ENCODE measurements at places on chromosomes 16 and 17.

- no peak for DNase-seq
Observed at GRCh38 chr16:2002406-2003230, 7.0 kb downstream of the ZNF598 start.

GRCh38 chr17:12683299-12683698 is 17.6 kb downstream of the MYOCD start:
- DNase-seq, result no peak

DNA sequence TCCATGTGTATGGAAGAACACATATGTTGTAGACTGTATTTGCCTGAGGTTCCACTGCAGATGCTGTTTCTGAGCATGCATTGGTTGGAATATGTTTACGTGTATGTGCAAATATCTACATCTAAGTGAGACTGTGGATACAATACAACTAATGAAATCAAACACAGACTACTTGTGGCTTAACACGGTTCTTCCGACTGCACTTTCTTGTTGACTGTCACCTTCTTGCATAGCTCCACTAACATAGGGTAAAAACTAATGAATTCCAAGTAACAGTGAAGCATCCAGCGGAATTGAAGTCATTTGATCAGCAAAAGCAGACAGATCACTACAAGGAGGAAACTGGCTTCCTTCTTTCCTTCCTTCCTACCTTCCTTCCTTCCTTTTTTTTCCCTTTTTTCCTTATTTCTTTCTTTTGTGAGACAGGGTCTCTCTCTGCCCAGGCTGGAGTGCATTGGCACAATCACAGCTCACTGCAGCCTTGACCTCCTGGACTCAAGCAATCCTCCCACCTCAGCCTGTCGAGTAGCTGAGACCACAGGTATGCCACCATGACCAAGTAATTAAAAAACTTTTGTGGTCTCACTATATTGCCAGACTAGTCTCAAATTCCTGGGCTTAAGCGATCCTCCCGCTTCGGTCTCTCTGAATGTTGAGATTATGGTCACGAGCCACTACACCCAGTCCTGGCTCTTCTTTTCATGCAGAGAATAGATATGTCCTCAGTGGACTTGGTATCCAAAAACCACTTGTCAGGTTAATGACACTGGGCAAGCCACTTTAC is 22.0 kb upstream of the CCL1 start:
- DNase-seq, result no peak

DNA sequence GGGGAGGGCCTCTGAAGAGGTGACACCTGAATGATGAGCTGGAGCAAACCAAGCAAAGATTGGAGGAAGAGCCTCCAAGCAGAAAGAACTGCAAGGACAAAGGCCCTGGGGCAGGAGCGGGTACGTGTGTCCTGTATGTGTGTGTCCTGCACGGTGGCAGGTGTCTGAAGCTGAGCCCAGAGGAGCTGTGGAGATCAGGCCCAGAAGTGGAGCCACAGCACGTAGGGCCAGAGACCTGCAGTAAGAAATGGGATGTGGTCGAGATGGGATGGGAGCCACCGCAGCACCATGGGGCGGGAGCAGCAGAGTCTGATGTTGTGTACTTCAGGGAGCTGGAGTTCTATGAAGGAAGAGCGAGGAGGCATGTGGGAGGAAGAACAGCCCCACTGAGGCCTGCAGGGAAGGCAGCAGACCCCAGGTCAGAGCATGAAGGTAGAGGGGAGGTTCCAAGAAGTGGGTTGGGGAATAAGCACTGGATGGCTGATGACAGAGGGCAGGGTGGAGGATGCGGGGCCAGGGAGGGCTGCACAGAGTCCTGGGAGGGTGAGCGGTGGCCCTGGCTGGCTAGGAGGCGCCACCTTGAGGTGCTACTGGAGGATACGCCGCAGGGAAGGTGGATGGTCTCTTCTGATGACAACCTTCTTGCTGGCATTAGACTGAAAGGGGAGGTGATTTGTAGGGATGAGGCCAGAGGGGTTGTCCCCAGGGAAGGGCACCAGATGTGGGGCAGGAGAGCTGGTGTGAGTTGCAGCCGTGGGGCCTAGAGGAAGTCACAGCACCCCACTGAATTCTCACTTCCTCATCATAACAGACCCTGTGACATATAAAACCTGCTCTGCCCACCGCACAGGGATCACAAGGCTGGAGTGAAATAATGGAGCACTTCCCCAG is 10.6 kb upstream of the CETP start:
- no peak for DNase-seq

- DNase-seq, result no peak
Observed at GRCh38 chr16:71807905-71808592, 585 bp downstream of the AP1G1 start.

GRCh38 chr16:12637002-12637401 is 166.7 kb downstream of the CPPED1 start:
- no peak for DNase-seq

DNA sequence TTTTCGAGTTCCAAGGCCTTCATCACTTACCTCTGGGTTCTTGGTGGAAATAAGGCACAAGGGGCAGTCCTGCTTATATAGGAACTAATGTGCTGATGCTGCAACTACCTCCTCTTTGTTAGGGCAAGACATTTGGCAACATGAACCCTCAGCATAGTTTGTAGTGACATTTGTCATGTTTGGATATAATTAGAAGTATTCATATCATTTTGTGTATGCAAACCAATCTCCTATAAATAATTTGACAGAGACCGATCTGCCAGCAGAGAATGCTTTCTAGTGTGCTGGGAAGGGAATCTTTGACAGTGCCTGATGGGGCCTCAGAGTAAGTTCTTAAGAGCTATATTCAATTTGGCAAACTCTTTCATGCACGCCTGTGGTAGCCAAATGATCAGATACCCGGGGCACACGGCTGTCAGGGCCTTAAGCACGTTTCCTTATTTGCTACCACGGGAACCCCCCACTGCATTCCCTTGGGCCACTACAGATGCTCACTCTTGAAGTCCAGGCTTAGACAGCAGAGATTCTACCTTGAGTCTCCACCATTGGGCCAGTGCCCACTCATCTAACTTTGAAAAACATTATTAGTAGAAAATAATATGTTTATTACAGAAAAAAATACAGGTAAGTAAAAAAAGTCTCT is at the start of gene MYH8:
Gene MYH8, minus strand, starts transcription at position 51 of the 643 bp plus-strand sequence. CDS start 1,723 bp downstream, outside the sequence.
- DNase-seq, result no peak

GRCh38 chr16:72740347-72740746 is 307.6 kb downstream of the ZFHX3 start:
- DNase-seq, result no peak

DNA sequence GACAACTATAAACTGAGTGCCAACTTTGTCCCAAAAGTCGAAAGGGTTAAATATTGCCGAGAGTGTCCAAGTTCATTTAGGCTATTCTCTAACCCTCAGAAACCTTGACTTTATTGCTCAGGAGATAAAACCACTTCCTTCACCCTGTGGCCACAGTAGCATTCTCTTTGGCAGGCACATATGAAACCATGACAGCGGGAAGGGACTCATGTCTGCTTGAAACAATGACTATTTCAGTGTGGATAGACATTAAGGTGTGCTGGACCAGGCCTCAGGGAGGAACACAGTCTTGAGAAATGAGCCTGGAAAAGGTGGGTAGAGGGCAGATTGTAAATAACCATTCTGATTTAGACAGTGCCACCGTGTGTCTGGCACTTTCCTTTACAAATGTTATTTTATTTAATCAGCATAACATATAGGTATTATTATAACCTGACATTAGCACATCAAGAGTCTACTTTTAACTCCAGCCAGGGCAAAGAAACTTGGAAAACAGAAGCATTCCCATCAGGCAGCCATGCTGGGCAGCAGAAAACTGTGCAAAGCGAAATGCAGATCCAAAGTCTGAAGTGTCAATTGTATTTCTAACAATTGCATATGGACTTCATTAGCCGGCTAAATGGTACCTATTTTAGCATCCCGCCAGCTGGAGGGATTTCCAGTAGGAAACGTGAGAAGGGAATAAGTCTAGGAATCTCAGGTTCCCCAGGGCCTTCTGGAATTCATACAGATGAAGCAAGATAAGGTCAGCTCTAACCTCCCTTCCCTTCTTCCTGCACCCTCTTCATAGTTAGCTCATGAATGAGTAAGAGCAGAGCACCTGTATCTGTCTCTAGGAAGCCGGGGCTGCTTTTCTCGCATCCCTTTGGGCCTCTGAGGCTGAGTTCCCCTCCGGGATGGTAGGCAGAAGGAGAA is 212.8 kb upstream of the ELAC2 start:
- DNase-seq, result no peak

- no peak for DNase-seq
Observed at GRCh38 chr16:69326172-69326873, 4.1 kb downstream of the PDF start.

- no peak for DNase-seq
Observed at GRCh38 chr17:489758-490329, 137.2 kb upstream of the RPH3AL start.

GRCh38 chr16:2066139-2066538 is 18.4 kb downstream of the TSC2 start:
- no peak for DNase-seq

DNA sequence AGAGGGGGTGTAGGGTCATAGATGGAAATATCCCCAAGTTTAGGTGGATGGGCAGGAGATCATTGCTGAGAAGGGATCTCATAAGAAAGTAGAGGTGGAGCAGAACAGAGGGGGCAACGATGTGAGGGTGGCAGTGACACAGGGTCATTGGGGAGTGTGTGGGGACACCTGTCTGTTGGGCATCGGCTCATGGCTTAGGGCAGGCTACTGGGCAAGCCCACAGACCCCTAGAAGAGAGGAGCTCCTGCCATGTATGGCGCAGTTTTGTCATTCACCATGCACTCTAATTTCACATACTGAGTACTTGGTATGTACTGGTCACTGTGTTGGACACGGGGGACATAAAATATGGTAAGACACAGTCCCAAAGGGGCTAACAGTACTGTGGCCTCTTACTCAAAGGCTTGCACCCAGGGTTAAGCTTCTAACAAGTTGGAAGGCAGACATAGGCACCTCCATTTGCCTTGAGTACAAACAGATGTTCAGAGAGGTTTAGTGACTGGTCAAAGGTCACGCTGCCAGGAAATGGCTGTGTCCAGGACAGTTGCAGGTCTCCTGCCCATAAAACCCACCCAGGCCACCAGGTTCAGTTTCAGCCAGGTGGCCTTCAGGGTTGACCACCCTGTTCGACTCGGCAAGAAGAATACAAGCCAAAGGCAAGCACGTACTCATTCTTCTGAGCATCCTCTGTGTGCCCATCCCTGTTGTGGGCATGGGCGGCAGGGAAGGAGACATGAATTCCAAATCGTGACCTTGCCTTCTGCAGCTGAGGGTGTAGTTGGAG is 580.2 kb downstream of the KCNJ18 start:
- DNase-seq, result peak; percentile 67

DNA sequence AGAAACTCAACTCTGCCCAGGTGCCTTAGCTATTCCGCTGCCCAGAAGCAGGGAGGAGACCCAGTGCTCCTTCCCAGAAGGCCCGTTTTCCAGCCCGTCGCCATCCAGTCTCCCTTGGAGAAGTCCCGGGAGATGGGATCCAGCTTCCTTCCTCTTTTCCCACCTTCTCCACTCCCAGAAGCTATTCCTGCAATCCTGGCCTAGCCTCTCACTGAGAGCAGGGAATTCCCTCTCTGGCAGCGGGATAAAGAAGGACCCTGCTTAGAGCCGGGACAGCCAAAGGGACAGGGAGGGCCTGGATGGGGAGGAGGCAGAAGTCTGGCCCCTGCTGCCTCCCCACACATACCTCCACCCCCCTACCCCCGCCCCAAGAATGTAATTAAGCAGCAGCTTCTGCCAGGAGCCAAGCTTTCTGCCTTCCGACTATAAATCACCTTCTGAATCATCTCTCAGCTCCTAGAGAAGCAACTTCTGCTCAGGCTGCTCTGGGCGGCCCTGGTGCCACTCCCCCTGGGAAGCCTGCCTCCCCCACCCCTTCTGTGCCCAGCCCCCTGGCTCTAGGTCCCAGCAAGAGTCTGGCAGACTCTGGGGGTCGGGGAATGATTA is 6.4 kb downstream of the WNT3 start:
- no peak for DNase-seq

DNA sequence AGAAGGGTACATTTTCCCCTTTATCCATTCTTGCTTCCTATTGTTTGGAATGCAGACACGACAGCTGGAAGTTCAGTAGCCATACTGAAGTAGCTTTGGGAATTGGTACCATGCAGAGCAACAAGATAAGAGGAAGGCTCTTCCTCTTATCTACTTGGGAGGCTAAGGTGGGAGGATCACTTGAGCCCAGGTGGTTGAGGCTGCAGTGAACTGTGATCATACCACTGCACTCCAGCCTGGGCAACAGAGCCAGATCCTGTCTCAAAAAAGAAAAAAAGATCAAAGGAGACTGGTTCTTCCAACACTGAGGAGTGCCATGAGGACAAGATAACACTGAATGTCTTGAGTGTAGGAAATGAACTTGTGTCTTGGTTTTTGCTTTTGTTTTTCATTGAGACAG is 16.0 kb upstream of the RANGRF start:
- DNase-seq, result no peak

DNA sequence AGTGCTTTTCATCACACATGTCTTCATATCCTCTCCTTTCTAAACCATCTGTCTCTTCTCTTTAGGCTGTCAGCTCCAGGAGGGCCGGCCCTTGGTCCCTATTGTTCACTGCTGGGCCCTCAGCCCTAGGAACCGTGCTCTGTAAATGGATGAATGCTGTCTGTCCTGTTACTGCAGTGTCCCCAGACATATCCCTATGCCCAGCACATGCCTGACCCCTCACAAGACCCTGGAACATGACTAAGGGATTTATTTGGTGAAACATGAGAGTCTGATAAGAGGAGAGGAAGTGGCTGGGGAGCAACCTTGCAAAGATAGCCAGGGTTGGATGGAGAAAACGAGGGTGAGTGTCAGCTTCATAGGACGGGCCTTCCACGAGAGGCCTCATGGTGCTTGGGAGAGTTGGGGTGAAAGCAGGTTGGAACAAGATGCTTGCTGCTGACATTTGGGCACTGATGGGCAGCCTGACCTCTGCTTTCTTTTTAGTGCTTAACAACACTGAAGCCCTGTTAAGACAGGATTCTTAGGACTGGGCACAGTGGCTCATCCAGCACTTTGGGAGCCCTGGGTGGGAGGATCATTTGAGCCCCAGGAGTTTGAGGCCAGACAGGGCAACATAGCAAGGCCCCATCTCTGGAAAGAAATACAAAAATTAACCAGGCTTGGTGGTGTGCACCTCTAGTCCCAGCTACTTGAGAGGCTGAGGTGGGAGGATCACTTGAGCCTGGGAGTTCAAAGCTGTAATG is 39.0 kb downstream of the ABCC1 start:
- DNase-seq, result no peak

Measured in vagina (tissue), 2 donors.